ENCODE measurements at places on chromosomes 6 and 20.
A peak's percentile ranks its signal among the peaks of the same experiment; 100 is the strongest.

DNA sequence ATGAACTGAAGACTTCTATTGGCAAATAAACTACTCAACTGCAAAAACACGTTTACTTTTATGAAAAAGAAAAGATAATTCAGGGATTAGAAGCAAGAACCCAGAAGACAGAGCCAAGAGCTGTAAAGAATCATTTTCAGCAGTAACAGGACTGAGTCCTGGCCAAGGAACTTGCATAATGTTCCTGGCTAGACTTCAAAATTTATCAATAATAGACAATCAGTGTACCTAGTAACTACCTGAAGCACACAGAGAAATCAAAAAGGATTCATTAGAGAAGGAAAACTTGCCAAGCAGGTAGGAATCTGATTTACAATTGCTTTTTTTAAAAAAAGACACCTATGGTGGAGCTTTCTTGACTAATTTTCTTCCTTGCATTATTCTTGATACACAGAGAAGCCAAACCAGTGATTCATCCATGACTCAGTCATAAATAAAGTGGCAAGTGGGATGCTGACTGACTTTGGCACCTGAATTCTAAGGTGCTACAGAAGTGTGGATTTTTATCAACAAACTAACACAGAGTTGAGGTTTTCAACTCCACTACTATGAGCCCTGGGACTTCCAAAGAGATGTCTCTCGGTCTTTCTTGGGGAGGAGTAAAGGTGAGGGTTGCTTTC lies 281.3 kb downstream of the BMP7 start:
- no peak for DNase-seq

DNA sequence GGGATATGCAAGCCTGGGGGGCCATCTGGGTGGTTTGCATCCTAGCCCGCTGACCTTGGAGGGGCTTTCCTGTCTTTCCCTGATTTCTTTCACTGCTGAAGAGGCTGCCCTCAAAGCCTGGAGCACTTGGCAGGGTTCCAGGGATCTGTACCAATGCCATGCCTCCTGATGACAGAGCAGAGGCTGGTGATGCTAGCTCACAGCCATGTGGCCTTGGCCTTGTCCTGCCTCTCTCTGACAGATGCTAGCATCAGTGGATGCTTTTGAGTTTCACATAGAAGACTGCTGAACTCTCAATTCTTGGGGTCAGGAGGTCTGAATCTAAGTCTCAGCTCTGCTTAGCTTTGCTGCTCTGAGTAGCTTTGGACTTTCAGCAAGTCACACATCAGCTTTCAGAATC lies 21.9 kb upstream of the RREB1 start:
- no peak for DNase-seq

DNA sequence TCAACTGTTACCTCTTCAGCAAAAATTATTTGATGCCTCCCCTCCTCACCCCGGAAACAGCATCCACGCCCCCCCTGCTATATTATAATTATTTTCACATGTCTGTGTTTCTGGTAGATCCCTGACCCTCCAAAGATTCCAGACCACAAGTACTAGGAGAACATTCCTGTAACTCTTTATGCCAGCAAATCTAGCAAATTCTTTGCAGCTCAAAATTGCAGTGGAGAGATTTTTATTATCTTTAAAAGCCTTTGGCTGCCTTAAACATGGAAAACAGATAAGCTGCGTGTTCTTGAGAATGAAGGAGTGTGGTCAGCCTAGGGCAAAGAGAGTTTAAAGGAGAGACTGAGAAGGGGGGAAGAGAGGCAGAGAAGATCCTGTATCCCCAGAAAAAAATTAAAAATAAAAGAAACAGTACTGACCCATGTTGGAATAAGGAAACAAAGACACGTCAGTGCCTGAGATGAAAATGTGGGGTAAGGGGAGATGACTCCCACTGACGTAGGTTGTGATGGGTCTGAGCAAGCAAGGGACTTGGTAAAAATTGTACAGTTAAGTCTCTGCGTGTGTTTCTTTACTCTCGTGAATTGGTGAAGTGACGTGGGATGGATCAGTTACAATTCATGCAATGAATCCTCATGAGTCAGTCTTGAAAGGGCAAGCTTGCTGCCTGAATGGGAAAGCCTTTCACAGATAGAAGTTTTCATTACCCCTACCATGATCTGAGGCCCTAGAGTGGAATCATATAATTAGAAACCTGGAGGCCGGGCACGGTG lies 8.3 kb downstream of the ID4 start:
- DNase-seq: no peak

DNA sequence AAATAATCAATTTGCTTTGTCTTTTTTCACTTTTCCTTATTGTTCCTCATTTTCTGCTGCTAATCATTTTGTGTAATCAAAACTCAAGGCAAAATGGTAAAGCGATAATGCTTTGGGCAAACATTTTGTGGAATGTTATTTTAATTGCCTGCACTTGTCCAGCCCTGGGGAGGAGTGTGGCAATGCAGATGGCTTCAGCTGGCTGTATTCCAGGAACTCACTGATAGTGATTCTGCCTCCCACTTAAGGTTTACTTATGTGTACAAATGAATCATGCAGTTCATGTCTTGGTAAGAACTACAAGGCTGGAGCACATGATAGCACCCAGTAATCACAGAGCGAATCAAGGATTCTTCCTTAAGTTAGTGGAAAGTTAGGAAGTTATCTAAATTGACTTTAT lies 107.8 kb downstream of the COL19A1 start:
- DNase-seq: peak; percentile 29

GRCh38 chr20:10540636-10541493 lies 105.8 kb downstream of the SLX4IP start:
- no peak for DNase-seq

- DNase-seq: no peak
Measured at GRCh38 chr6:45808917-45809316, 206.7 kb downstream of the CLIC5 start.

DNA sequence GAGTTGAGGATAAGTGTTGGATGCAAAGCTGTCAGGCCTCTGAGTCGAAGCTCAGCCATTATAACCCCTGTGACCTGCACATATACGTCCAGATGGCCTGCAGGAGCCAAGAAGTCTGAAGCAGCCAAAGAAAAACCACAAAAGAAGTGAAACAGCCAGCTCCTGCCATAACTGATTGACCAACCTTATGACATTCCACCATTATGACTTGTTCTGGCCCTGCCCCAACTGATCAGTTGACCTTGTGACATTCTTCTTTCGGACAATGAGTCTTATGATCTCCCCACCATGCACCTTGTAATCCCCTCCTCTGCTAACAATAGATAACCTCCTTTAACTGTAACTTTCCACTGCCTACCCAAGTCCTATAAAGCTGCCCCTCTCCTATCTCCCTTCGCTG lies 133.7 kb upstream of the AGPAT4 start:
- DNase-seq: no peak

DNA sequence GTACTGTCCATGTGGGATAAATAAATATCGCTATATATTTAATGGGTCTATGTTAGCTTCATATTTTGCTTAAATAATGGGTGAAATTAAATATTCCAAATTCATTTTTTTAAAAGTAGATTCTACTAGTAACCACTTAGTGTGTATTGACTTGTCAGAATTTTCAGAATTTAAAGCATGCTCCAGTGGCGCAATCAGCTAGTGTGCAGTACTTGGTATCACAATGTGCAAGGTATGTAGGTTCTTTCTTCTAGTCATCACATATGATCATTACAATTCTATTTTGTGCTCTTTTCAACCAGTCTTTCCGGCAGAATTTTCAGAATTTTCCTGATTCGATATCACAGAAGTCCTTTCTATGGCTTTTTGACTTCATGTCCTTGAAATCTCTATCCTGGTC lies 32.6 kb downstream of the PDE7B start:
- no peak for DNase-seq

DNA sequence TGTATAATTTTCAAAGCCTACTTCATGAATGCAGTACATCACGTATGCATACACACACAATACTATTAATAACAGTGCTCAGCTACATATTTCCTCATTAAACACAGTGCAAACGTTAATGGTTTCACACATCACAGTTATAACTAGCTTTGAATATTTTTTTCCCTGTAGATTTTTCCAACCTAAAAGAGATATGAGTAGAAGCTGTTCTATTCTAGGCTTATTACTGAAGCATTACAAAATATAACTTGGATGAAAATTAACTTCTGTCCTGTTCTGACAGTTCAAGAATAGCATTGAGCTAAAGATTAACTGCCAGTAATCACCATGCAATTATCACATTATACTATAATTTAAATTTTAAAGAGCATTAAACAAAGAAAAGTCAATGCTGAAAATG lies 6.2 kb downstream of the LMBRD1 start:
- no peak for DNase-seq

- DNase-seq: no peak
Measured at GRCh38 chr6:84805145-84805544, 40.7 kb upstream of the TBX18 start.

DNA sequence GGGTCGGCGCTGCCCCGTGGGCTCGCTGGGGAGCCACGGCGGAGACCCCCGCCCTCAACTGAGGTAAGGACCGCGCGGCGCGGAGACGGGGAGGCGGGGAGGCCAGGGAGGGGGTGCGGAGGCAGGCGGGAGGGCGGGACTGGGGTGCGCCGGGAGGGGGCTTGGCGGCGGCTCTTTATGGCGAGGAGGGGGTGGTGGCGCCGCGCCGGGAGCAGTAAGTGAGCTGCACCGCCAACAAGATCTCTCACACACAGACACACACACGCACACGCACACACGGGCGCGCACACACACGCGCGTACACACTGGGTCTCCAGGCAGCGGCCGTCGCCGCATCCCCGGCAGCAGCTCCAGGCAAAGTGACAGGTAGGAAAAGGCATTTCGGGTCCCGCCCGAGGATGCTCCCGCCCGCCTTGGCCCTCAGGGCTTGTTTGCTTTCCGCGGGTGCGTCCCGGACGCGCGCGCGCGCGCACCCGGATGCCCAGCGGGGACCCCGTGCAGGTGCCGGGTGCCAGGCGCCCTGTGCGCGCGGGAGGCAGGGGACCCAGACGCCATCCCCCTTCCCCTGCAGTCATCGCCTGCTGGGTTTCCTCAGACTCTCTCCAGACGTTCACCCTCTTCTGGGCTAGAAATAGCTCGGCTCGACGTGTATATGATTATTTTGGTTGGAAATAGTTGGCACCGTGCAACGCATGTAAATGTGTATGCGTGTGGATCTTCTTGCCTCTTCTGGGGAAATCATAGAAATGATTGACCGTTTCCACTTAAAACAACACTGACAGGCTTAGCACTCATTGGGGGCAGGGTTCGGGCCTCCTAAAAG lies at the start of gene PLCB4:
PLCB4 (plus strand) TSS at position 247 of the 823 bp plus-strand sequence. CDS start 238,728 bp downstream, outside the sequence.
- peak; percentile 74 for DNase-seq

DNA sequence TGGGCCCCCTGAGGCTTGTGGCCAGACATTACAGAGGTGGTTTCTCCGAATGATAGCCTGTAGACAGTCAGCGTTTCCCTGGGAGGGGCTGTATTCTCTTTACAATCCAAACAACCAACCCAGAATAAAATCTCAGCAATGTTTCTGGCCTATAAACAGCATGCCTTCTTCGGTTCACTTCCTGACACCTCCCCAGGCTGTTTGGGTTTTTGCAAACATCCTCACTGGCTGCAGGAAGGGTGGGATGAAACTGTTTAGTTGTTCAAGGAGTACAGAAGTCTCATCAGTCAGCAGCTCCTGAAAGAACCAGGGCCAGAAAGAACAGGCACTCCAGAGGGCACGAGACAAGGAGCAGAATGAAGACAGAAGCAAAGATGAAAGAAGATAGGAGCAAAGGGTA lies 350.0 kb downstream of the QKI start:
- no peak for DNase-seq

GRCh38 chr6:127279815-127280214 lies 13.2 kb downstream of the RNF146 start:
- DNase-seq: no peak

DNA sequence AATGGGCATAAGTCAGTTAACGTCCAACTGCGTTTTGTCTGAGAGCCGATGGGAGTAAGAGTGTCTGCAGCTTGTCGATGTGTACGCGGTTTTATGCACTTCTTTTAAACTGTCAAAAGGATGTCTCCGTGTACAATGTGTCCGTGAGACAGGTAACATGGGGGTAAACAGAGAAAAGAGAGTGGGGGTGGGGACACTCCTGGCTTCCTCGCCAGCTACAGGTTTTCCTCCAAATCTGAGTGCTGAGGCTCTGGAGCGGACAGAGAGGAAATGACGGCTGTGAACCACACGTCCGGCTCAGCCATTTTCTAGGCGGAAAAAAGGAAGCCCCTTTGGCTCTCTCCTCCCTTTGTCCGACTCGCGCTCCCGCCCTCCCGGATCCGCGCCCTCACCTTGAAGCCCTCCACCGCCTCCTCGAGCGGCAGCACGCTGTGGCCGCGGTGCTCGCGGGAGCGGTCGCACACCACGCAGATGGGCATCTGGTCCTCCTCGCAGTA lies 916 bp downstream of the TRIM27 start:
- DNase-seq: peak; percentile 25

GRCh38 chr6:154937306-154938220 lies 57.6 kb upstream of the TIAM2 start:
- DNase-seq: no peak

DNA sequence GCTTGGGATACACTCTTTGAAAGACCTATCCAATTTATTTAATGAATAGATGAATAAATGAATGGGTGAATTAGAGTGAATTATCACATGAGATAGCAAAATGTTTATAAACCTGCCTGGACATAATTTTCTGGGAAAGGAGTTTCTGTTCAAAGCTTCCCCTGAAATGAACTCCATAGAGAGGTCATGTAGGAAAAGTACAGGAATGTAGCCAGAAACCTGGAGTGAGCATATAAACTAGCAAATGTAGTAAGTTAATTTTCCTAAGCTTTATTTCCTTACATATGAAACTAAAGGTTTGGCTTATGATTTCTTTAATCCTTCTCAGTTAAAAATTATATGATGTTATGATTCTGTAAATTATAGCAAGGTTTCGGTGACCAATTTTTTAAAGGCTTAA lies 380.3 kb upstream of the RSPO3 start:
- no peak for DNase-seq

DNA sequence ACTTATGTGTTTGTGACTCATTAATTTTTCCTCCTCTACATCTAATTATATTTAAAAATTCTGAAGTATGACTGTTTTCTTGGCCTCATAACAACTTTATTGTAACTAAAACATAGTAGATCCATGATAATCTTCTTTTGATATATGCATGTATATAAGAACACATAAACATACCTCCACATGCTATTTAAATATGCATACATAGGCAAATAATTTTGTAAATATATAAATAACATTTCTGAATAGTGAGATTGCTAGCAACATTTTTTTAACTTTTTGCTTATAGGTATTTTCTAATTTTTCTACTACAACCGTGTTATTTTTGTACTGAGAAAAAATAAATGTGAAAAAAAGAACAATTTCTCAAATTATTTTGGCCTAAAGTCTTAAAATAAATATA lies 627.6 kb downstream of the HTR1B start:
- DNase-seq: no peak

DNA sequence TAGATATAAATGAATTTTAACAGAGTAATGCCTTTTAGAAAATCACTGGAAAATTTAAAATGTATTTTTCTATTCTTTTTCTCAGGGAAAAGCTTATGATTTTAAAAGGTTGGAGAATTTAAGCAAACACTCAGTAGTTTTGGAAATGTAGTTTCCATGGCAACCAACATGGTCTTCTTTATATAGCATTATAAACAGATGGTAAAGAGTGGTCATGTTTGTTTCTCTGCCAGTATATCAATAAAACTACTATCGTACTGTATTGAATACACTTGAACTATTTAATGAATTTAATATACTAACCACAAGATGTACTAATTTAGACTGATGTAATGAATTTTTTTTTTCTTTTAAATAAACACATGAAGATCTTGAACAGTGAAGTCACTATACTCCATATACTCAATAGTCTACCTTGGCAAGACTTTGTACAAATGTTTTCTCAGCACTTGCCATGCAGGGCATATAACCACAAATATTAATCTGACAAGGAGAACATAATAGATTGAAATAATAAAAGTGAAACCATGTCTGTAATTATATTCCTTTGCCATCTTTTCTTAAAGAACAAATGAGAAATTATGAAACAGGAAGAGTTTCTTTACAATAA lies 105.5 kb downstream of the PDSS2 start:
- DNase-seq: no peak

All from SK-N-DZ (cell line).